ENCODE measurements at places on chromosomes 1 and 21.

GRCh38 chr1:7862211-7863060 lies 9.6 kb upstream of the UTS2 start:
- DNase-seq: no peak

DNA sequence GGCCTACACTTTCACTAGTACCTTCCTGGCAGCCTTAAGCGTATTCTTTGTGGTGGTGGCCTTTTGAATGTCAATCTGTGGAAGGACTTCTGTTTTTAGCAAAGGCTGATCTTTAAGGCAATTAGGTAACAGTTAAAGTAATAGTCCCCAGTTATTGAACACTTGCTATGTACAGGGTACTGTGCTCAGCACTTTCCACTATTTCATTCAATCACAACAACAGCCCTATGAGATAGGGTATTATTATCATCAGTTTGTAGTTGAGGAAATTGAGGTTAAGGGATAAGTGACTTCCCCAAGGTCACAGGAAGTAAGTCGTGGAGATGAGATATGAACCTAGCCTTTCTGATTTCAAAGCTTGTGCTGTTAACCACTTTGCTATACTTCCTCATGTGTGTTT lies 185.7 kb downstream of the ST6GALNAC3 start:
- no peak for DNase-seq

DNA sequence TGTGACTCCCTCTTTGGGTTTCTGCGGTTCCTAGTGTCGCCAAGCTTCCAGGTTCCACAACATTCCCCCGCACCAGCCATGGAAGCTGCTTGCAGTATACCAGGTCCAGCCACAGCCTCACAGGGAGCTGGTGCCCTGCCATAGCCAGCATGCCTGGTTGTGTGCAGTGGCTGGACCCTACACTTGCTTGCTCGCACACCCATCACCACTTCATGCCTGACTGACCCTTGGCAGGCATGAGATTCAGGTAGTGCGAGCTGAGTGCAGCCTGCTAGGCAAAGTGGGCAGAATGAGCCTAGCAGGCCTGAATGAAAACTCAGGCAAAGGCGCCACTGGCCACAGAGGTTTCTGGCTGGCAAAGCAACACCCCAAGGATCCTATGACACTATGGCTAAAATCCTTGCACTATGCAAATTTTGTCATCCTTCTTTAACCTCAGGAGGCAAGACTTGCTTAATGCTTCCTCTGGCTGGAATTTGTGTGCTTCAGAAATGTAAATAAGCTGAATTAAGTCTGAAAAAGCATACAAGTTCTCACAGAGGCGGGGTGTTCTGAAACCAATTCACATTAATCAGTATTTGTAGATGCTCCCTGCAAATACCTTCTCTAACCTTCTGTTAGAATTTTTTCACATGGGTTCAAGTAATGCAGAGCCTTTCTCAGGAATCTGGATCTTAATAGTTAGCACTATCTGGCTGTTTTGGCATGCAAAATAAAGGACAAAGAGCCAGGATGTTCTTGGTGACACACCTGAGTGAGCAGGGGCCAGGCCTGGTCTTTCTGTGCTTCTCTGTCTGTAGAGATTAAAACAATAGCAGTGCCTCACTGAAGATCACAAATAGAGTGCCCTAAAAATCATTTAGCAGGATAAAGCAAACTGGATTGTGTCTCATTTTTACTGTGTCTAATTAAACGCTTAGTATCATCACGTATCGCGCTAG lies 256.9 kb downstream of the GPATCH2 start:
- DNase-seq: no peak

DNA sequence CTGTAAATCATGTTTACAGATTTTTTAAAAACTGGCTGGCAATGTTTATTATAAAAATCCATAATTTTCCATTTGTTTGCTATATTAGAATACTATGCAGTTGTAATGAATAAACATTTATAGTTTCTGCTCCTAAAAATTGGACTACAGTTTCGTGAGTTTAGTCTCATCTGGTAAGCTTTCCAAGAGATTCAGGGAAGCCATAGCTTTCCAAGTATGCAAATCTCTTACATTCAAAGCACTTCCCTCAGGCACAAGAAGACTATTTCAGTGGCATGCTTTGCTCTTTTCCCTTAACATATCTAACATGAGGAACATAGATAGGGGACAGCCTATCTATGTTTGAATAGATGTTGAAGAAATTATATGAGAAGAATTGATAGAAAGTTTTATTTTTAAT lies 77.2 kb downstream of the ADGRL2 start:
- no peak for DNase-seq

DNA sequence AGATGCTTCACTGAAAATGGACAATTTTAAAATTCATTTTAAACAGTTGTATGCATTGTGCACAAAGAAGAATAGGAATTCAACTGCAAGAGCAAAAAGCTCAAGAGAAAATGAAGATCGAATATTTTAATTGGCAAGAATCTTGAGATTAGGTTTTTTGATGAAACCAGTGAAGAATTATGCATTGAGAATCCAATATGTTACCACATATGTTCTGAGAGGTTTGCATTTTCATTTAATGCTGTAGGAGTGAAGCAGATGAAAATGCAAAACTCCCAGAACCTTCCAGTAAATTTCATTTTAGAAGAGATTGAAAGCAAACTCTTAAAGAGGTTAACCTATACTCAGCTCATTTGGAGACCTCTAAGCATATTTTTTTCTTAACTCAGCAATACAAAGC lies 298.0 kb downstream of the OLFM3 start:
- no peak for DNase-seq

DNA sequence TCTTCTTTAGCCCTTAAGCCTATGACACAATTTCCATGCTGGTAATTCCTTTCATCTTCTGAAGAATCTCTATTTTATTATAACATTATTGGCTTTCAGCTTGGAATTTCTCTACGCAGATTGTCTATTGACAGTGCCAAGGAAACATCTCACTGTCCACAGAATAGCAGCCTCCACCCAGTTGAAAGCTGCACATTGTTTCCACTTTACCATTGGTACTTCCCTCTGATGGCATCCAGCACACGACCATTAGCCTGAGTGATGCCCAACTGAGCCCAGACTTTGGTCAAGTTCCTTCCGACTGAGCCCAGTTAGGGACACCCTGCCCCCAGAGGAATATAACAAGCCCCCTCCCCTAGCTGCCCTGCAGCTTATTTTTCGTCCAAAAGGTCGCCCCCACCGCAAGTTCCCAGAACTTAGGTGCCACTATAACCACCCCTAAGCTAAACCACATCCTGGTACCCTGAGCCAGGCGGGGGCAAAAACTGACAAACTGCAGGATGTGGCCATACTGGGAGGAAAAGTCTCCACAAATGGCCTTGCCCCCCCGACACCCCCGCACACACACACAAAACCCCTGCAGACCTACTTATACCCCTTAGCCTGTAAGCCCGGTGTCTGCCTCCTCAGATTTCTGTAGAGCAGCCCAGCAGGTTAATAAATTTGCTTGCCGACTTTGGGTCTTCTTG lies 13.2 kb downstream of the GBP5 start:
- no peak for DNase-seq
